Anterior cingulate cortex (tissue), 58 donors: ENCODE measurements at places on chromosomes 6 and 20.

DNA sequence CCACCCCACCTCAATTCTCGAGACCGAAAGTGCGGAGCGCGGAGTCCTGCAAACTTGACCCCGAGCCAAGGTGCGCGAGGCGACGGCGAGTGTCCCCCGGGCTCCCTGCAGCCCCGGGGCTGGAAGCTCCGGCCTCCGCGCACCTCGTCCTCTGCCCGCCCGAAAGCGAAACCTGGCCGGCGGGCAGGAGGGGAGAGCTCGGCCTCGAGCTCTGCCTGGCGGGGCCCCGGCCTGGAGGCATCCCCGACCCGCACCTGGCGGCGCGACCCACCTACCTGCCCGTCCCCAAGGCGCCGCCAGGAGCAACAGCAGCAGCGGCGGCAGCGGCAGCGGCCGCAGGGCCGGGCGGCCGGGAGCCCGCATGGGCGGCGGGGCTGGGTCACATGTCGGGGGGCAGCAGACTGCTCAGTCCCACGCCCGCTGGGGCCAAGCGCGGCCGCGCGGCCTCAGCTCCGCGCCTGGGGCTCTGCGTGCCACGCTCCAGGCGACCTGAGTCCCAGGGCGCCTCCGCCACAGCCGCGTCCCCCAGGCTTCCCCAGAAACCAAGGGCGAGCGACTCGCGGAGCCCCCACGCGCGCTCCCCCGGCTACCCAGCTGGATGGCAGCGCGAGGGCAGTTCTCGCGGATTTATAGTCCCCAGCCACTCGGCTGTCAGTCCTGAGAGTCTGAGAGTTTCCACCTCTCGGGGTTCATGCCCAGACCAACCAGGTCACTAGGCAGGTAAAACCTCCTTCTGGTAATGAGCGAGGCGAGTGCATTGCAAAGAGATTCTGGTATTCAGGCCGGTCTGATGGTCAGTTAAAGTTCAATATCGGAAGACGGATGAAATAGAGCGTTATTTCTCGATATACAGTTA, at the start of gene IL20RA:
Gene IL20RA, minus strand, starts transcription at position 600 of the 856 bp plus-strand sequence. Its CDS starts 237 bp downstream, at position 363.
- DNase-seq = no peak

- DNase-seq = no peak
Measured at GRCh38 chr6:129908858-129909257, 47.7 kb upstream of the TMEM244 start.

DNA sequence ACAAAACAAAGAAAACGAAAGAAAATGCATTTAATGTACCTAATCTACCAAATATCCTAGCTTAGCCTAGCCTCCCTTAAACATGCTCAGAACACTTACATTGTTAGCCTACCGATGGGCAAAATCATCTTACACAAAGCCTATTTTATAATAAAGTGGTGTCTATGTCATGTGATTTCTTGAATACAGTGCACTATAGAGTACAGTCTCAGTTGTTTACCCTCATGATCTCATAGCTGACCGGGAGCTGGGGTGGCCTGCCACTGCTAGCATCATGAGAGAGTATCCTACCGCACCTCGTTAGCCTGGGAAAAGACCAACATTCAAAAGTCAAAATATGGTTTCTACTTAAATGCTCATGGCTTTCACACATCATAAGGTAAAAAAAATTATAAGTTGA, 16.6 kb downstream of the GCNT2 start:
- no peak for DNase-seq

DNA sequence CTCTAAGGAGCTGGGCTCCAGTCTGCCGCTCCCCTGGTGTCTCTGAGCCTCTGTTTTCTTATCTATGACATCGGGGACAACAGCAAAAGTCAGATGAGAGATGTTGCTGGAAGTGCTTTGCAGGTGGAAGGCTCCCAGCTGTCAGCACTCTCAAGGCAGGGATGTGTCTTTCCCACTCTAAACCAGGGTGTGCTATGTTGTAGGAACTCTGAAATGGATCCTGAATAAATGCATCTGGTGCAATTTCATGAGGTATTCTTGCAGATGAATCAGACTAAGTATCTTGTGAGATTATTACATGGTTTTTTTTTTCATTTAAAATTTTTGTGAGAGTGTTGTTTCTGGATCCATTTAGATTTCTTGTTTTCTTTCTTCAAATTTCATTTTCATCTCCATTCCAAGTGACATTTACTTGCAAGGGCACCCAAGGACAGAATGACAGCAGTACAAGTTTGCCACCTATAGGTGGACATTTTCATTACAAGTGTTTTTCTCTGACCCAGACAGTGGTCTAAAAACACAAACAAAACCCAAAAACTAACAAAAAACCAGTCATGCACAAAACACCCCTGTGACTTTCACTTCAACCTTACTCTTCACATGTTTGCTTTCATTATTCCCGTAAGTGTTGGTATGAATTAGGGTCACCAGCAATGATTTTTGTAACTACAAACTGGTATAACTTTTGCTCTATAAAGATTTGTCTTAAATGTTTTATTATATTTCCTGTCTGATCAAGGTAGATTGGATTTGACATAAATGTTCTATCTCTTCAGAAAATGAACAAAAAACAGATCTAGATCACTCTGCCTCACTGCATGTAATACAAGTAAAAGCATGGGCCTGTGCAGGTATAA, 14.7 kb upstream of the SIM1 start:
- no peak for DNase-seq

DNA sequence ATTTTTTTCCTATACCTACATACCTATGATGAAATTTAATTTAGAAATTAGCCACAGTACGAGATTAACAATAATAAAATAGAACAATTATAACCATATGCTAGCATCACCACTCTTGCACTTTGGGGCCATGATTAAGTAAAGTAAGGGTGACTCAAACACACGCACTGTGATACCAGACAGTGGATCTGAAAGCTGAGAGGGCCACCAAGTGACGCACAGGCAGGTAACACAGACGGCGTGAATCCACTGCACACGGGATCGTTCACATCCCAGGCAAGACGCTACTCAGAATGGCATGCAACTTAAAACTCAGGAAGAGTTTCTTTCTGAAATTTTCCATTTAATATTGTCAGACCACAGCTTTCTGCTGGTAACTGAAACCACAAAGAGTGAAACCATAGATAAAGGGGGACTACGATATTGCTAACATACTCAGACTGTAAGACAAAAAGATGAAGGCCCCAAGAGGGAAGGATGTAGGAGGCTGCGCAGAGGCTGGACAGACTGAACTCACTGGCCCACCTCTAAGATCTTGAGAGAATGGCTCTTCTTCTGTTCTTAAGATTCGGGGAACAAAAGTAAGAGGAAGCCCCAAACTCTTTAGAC, 17.9 kb downstream of the RRBP1 start:
- no peak for DNase-seq

DNA sequence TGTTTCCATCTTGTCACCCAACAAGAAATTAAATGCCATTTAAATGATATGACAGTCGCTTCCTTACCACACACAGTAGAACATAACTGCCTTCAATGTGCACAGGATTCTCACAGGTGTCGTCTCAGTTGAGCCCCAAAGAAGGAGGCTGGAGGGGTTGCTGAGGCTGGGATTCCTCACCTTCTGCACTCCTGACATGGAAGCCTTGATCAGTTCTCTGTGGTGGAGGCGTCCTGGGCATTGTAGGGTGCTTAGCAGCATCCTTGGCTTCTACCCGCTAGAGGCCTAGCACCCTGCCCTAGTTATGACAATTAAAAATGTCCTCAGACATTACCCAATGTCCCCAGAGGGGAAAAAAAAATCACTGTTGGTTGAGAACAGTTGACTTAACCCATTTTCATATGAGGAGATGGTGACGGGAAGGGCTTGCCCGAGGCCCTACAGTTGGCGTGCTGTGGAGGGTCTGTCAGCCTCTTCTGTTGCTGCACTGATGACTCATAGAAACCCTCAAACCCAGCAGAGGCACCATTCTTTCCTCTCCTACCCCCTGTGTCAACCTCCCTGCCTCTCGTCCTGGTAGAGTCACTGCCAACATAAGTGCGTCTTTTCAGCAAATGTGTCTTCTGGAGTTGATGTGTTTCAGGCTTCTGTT, 19.3 kb upstream of the ZNF831 start:
- DNase-seq = no peak

GRCh38 chr20:20783450-20783849, 71.0 kb upstream of the RALGAPA2 start:
- DNase-seq = no peak

GRCh38 chr20:61821735-61822134, 243.9 kb downstream of the TAF4 start:
- DNase-seq = no peak

DNA sequence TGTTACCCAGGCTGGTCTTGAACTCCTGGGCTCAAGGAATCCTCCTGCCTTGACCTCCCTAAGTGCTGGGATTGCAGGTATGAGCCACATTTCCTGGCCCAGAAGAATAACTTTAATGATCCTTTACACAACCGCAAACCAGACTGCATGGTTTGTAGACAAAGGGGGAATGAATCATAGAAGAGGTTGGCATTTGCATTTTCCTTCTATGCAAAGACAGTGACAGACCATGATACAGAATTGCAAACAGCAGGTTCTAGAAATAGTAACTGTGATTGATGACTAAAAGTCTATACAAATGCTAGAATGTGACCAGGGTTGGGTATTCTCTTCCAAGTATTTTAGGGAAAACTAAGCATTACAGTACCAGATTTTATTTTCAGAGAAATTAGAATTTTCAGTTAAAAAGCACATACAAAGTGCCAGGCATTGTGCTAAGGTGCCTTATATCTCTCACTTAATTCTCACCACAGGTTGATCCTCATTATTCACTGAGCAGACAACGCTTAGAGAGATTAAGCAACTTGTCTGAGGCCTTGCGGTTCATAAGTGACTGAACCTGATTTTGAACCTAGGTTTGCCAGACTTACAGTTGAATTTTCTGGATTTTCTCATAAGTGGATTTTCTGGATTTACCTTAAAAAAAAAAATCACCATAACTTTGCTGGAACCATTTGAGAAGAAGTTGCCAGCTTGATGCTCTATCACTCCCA, 146.6 kb downstream of the ZFAND3 start:
- DNase-seq = no peak

- DNase-seq = no peak
Measured at GRCh38 chr6:162267641-162268040, 459.9 kb downstream of the PRKN start.

DNA sequence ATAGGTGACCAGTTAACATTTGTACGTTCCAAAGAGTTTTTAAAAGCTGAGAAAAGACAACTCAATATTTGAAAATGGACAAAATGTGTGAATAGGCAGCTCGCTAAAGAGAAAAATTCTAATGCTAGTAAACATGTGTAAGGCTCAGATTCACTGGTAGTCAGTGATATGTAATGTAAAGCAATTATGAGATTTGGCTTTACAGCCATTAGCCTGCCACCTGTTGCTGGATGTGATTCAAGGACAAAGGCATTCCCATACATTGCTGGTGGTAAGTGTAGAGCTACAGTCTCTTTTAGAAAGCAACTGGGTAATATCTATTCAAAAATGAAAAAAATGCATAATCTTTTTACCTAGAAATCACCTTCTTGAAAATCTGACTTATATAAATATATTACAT, 114.3 kb downstream of the COL19A1 start:
- DNase-seq = no peak

DNA sequence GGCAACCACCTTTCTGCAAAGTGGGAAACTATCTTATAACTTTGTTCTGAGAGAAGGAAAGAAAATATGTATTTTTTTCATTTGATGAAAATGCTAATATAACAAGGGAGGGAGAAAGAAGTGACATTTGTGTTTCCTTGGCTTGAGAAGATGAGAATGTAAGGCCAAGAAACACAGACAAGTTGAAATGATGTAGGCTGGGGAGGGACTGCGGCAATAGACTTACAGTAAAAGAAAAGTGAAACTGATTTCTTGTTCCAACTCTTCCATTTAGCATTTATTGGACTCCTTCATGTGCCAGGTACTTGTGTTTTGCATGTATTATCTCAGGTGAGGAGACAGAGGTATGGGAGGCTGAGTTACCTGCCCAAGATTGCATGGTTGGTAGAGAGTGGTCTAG, 130.9 kb downstream of the CARMIL1 start:
- DNase-seq = no peak

- no peak for DNase-seq
Measured at GRCh38 chr6:3687847-3688246, 63.7 kb downstream of the PXDC1 start.

- DNase-seq = no peak
Measured at GRCh38 chr6:14912706-14913105, 333.2 kb upstream of the JARID2 start.

DNA sequence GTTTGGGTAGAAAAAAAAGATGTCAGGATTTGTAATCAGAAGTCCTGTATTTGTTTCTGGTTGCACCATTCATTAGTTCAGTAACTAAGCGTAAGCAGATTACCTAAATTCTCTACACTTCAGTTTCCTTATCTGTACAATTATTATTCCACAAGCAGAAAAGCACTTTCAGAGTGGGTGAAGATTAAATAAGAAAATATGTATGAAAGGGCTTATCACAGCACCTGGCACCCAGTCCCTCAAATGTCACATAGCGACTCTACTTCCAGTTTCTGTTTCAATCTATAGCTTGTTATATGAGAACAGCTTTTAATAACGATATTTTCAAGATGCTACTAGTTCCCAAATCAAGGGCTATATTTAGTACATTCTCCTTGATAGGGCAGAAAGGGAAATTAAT, 31.4 kb downstream of the RGS17 start:
- no peak for DNase-seq

- no peak for DNase-seq
Measured at GRCh38 chr6:160871320-160871719, 120.2 kb upstream of the MAP3K4 start.
